ENCODE measurements at places on chromosomes 2 and 18.
A peak's percentile ranks its signal among the peaks of the same experiment; 100 is the strongest.

GRCh38 chr2:128602038-128602698, 283.5 kb upstream of the HS6ST1 start:
- DNase-seq: no peak

GRCh38 chr2:70062270-70062669, 25.0 kb upstream of the PCBP1 start:
- DNase-seq: no peak

DNA sequence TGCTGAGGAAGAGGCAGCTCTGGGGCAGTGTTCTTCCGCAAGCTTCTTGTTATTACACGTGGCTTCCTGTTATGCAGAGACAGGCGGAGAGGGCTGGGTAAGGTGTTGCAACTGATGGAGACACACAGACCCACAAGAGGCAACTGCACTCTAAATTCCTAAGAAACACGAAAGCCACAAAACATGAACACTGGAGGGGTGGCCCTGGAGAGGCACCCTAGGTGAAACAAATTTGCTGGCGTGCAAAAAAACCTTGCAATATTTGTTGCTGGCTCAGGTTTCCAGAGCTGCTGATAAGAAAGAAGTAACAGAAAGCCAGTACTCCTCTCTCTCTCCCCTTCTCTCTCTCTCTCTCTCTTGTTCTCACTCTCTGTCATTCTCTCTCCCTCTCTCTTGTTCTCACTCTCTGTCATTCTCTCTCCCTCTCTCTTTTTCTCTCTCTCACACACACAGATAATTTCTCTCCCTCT, 31.8 kb downstream of the ARHGAP25 start:
- peak; percentile 95 for DNase-seq

DNA sequence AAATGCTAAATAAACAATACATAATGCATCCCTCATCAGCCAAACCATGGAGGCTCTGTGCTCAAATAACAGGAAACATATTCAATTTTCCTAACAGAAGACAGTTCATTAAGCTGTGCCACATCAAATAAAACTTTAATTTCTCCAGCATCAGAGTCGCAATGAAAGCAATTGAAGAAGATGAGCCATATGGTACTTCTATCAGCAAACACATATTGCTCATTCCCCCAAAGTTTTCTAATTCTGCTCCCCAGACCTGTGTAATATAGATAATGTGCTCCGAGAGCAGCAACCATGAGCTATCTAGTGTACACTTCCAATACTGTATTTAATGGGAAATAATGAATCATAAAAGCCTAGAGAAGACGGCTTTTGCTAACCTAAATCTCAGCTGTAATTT, 263.2 kb downstream of the MEIS1 start:
- no peak for DNase-seq

- no peak for DNase-seq
Observed at GRCh38 chr2:133324150-133324561, 244.1 kb downstream of the NCKAP5 start.

GRCh38 chr2:43201497-43201896, 24.9 kb downstream of the ZFP36L2 start:
- DNase-seq: no peak

DNA sequence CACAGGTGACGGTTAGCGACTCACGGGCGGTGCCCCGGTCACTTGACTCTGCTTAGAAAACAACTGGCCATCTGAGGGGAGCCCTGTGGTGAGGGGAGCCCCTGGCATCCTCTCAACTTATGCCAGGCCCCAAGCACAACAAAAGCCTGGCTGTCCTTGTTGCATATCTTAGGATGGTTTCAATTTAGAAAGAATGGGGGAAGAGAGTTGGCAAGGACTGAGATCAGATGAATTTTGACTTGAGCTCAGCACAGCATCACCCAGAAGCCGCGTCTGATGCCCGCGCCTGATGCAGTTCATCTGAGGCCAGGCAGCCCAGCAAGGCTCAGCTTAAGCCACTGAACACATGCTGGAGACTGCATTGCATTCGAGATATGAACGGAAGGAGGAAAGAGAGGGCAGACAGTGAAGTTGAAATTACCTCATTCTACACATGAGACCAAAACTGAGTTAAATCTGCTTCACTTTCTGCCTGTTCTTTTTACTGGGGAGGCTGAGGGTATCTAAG, 36.8 kb downstream of the MYT1L start:
- no peak for DNase-seq

Measured in SIG-M5 (cell line).